Stimulated activated CD8-positive, alpha-beta memory T cell treated with anti-CD3 and anti-CD28 coated beads, Interleukin-7, amount 100 ng/mL, for 1 hour (primary cell): ENCODE measurements at places on chromosomes 4 and X.

DNA sequence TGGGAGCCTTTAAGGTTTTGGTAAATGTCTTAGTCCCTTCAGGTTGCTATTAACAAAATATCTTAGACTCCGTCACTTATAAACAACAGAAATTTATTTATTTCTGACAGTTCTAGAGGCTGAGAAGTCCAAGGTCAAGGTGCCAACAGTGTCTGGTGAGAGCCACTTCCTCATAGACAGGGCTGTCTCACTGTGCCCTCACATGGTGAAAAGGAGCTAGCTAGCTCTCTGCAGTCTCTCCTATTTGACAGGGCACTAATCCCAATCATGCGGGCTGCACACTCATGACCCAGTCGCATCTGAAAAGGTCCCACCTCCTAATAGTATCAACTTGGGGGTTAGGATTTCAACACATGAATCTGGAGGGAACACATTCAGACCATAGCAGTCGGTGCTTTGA, 63.4 kb upstream of the KLF3 start:
- no peak for DNase-seq

GRCh38 chr4:15378062-15378461, 49.8 kb upstream of the C1QTNF7 start:
- DNase-seq = no peak

DNA sequence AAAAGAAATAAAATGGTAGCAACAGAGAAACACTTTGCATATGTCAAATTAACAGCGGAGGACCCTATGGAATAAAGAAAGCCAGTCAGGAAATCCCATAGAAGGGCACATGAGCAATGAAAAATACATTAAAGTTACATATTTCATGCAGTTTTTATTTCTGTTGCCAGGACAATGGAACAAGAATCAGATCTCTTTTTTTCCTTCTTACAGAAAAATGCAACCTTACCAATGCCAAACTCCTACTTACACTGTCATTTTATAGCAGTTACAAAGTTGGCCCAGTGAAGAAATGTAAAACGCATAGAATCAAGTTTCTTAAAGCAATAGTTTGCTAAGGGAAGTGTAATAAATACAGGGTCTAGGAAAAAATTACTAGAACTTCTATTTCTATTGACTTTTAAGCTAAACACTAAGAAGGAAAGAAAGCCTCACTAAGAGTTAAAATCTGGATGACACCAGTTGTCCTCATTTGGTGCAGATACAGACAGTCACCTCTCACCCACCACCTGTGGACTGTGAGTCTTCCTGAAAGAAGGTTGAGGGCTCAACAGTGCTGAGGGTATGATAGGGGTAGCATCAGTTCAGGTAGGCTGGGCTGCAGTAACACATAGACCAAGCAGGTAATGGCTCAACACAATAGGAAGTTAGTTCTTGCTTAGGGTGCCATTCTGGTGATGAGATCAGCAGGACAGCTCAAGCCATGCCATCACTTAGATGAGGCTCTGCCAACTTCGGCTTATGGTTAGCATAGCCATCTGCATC, 224.6 kb downstream of the ANAPC10 start:
- no peak for DNase-seq

DNA sequence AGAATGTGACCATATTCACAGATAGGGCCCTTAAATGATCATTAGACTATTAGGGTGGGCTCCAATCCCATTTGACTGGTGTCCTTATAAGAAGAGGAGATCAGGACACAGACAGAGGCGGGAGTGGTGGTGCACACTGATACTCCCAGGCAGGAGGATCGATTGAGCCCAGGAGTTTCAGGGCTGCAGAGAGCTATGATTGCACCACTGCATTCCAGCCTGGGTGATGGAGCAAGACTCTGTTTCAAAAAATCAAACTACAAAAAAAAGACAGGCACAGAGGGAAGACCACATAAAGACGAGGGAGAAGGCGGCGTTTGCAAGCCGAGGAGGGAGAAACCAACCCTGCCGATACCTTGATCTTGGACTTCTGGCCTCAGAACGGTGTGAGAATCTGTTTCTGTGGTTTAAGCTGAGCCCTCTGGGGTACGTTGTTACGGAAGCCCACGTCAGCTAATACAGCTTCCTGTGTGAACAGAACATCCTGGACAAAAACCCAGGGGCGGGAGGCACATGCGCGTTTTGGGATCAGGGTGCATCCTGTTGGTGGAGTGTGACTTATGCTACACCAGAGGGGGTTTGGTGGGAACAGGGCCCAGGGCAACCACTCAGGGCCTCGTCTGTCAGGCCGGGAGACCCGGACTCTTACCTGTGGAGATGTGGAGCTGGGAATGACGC, 211.8 kb upstream of the PSAPL1 start:
- no peak for DNase-seq

DNA sequence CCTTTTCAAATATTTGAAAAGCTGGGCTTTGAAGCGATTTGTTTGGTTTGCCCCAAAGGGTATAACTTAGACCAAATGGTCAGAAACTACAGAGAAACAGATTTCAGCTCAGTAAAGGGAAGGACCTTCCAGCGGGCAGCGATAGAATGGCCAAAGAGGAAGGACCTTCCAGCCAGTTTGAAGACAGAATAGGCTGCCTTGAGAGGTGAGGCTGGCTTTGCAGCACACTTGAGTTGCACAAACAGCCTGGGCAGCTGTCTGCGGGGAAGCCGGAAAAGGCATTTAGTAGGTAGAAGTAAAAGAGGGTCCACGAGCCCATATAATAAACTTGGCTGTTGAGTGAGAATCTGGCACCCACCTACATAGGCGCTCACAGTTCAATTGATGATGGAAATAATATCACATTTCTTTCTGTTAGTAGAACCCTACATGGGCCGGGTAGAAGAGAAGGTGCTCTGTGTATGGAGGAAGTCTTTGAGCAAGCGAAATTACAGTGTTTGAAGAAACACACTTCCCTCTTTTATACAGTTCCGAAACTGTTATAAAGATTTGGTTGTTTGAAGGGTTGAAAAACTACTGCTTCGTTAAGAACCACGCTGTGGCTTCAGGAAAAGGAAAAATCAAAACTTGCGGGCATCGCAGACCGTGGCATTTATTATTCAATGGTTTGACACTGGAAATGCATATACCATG, 75.0 kb upstream of the SORBS2 start:
- no peak for DNase-seq

DNA sequence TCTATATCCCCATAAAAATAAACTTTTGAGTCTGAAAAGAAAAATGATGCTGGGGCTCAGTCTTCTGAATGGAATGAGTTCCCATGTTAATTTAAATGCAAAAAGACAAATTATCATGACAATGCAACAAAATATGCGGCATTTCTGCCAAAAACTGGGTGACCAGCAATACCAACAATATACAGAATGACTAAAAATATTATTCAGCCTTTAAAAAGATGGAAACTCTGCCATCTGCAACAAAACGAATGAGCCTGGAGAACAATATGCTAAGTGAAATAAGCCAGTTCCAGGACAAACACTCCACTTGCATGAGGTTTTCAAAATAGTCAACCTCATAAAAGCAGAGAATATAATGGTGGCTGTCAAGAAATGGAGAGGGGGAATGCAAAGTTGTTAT, 558.5 kb downstream of the IL15 start:
- DNase-seq = no peak

GRCh38 chrX:45876206-45876605, 669.0 kb downstream of the ZNF674 start:
- DNase-seq = no peak

DNA sequence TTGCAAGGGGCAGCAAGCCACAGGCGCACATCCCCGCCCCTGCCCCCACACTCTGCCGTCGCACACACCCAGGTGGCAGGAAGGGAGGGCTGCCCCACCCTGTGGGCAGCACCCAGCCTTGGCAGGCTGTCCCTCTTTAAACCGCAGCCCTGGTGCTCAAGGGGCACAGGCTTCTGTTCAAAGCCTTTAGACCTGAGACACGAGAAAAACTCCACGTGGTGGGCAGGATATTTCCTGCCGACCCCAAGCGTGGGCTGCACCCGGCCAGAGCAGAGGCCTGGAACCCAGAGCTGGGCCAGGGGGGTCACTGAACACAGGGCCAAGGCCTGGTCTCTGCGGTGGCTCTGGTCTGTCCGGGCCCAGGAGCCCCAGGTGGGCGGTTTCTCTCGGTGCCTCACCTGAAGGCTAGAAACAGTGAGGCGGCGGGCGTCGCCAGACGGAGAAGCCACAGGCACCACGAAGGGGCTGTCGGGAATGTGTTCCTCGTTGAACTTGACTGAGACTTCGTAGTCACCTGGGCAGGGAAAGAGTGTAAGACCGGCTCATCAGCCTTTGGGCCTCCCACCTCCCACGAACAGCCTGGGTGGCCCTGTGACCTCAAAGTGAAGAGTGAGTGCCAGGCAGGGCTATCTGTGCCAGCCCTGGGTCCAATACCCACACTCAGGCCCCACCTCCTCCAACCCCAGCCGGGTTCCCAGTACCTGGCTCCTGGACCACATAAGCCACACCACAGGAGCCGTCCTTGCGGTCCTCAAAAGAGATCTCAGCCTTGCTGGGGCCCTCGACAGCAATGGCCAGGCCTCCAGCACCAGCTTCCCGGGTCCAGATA, 23.0 kb downstream of the FLNA start:
- DNase-seq = no peak

DNA sequence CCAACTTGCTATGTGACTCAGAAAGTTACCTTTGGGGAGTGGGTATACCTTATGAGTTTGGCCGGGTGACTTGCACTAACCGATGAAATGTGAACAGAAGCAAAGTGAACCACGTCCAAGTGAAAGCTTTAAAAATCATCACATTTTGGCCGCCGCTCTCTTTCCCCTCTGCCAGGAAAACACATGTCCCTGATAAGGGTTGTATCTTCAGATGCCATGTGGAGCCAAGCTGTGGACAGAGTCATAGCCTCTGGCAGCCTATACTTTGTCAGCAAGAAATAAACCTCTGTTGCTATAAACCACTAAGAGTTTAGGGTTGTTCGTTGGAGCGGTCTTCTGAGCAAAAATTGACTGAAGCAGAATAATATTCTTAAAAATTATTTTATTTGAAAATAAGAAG, 92.3 kb downstream of the PRDM5 start:
- DNase-seq = no peak

DNA sequence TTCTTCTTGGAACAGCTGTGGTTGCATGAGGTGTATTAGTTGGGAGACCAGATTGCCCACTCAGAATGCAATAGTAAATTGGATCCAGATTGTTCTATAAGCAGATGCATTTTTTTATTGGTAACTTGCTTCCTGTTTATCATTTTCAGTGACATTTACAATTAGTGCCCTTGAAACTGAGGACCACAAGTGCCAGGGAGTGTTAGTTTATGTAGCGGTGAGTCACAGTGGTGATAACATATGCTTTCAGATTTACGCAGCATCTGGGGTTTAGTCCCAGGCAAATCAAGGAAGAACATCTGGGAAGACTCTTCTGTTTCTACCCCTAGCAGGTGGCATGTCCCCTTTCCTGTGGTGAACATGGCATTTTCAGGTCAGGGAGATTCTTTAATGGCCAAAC, 24.1 kb downstream of the FRMPD4 start:
- DNase-seq = no peak

DNA sequence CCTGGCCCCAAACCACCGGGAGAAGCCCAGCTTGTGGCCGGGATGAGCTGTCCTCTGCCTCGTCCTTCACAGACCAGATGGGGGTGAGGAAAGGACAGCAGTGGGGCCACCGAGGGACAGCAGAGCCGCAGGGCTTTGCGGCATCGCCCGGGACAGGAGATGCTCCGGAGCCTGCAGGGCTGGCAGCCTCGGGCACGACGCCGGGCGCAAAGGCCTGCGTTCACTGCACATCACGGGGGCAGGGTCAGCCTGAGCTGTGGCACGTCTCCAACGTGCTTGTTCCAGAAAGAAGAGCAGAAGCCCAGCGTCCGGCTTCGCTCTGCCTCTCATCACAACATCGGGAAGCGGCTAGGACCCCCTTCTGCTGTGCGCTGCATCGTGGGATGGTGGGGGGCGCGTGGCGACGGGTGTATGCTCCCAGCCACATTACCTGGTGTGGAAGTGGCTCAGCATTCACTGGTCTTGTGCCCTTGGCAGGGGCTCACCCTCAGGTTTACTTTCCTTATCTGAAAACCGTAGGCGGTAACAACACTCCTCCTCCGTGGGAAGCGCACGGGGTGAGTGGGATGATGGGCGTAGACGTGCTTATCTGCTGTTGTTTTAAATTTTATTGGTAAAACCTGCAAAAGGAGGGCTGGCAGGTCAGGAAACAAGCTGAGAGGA, 7.4 kb downstream of the TADA2B start:
- no peak for DNase-seq

DNA sequence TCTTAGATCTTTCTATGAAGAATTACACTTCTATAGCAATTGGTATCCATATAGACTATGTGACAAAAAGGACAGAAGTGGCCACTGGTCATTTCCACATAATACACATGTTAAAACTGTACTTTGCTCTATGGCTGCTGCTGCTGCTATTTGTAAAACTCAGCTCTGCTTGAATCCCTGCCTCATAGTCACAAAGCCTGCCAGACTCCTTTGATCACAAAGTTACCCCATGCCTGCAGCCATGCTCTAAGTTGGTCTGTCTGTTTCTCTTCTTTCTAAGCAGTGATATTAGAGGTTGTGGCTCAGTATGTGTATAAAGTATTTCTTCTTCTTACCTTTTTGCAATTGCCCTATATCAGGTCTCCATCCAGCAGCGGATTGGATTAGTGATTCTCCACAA, 210.9 kb downstream of the GRID2 start:
- no peak for DNase-seq

DNA sequence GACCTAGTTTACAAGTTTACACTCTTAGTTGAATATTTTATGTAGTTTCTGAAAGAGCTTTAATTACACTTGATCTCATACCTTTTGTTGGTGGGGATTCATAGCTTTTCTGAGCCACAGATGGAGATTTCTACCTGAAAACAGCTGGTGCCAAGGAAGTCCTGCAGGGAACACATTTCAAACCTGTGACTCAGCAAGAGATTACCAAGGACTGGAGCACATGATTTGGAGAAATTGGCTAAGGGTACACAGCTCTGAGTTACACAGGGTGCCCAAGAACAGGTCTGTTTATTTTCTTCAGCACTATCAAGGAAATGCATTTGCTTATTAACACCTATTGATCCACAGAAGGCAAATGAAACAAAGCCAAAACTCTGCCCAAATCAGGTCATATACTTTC, 691.5 kb downstream of the KCTD8 start:
- DNase-seq = no peak

- DNase-seq = no peak
Measured at GRCh38 chrX:28854637-28855036, 267.4 kb downstream of the IL1RAPL1 start.

- peak; percentile 23 for DNase-seq
Measured at GRCh38 chrX:72094894-72095293, 36.8 kb downstream of the RTL5 start.

DNA sequence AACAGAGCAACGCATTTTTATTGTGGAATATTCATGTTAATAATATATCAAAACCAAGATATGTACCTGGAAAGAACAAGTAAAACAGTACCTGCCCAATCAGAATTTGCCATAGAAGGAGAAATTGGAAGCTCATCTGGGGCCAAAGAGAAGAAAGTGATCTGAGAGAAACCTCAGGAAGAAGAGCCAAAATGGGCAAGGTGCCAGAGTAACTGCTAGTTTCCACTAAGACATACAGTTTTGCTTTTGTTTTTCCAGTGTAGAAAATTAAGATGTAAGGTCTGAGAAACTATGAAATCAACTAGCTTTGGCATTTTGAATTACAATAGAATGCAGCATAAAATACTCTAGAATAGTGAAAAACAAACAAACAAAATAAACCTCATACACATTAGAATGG, 2201.2 kb downstream of the ARAP2 start:
- DNase-seq = no peak

GRCh38 chrX:102808336-102808735, 87.8 kb downstream of the GPRASP3 start:
- no peak for DNase-seq
